ENCODE measurements at places on chromosomes 7 and 10. TPM values are rescaled to one million over a fixed set of nuclear protein-coding genes. Genes with fewer than 3 reads are reported as not detected.

DNA sequence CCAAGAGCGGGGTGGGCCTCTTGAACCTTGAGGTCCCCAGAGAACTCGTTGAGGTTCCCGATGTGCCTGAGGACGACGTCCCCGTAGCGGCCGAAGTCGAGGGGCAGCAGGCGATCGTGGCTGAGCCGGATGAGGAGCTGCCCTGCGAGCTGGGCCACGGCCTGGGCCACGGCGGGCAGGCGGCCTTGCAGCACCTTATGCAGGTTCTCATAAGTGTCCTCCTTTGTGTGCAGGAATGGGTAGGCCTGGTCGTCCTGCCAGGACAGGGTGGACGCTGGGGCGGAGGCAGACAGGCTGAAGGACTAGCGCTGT lies 14.2 kb downstream of the TFR2 start:
- H3K4me1 ChIP-seq = no peaks in the 10 kb centered on the region
- H3K36me3 ChIP-seq = no peaks in the 10 kb centered on the region
- no peak for DNase-seq

ANKRD61 gene
- total RNA-seq = not detected

- no peak for DNase-seq
- H3K27me3 ChIP-seq = no peaks in the 10 kb centered on the region
- no peaks in the 10 kb centered on the region for H3K36me3 ChIP-seq
- no peak overlapping the region for H3K4me3 ChIP-seq
- H3K4me1 ChIP-seq = no peaks in the 10 kb centered on the region
- H3K27ac ChIP-seq = no peak overlapping the region
Measured at GRCh38 chr10:132102071-132102716, 36.4 kb downstream of the JAKMIP3 start.

ABCB8 gene
- total RNA-seq = 18.5 TPM
